ENCODE measurements at places on chromosomes 3 and 15.

GRCh38 chr3:148023994-148024393, 614.8 kb downstream of the ZIC1 start:
- no peak for DNase-seq

DNA sequence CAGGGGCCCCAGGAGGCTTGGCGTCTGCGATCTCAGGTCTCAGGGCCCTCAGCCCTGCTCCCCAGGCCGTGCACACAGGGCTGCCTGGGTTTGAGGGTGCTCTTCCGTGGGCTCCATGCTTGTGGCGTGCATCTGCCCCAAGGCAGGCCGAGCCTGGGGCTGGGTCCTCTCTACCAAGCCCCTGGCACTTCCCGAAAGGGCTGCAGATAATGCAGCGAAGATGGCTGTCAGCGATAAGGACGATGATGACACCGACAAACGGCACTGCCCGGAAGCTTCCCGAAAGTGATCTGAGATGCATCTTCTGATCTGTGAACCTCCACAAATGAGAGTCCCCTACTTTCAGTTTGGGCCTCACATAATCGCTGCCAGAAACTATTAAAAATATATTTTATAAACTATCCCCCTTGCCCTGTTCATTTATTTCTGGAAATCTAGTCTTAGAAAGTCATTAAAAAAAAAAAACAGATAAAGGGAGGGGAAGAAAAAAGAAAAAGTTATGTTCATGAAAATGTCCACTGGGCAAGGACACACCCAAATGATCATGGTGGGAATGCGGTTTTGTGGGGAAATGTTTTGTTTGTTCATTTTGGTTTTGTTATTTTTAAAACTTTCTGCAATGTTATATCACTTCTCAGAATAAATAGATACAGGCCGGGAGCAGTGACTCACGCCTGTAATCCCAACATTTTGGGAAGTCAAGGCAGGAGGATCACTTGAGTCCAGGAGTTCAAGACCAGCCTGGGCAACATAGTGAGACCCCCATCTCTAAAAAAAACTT, 51.5 kb downstream of the RPN1 start:
- DNase-seq = no peak

- no peak for DNase-seq
Observed at GRCh38 chr3:169607949-169608348, 55.6 kb downstream of the MECOM start.

- DNase-seq = no peak
Observed at GRCh38 chr3:40871394-40871793, 327.9 kb upstream of the CTNNB1 start.

- no peak for DNase-seq
Observed at GRCh38 chr3:126848991-126849390, 133.9 kb upstream of the PLXNA1 start.

GRCh38 chr15:35979608-35980007, 433.6 kb upstream of the DPH6 start:
- DNase-seq = no peak

DNA sequence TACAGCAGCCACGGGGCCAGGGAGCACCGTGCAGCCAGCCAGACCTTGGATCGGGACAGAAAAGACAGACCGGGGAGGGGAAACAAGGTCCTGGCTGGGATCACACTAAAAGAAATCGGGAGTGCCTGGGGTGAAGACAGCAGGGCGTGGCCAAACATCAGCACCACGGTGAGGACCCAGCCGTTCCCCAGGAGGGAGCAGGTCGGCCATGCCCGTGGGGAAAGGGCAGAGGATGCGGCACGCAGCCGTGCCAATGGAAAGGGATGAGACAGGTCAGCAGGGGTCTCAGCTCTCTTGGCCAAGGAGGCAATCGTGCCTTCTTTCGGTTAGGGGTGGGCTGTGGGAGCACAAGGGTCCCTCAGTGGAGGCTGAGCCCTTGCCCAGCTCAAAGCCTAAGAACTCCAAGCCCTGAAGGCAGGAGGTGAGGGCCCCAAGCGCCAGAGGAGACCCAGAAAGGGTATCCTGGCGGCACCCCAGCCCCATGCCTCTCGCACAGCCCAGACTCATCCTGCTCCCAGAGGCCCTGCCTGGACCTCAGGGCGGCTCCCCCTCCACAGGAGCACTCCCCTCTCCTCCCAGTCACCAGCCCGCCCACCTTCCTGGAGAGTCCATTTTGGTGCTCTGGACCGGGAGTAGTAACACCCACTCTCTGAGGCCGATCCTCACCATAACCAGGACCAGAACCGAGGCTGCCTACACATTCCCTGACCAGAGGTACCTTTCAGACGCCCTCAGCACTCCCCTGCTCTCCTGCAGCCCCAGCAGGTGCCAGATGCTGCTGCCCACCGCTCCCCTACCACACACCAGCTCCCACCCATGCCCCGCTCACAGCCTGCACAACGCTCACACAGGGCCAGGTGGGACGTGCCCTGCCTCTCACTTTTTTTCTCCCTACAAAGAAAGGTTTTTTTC, 23.2 kb upstream of the OCA2 start:
- no peak for DNase-seq

- DNase-seq = no peak
Observed at GRCh38 chr15:90058775-90059174, 43.5 kb downstream of the IDH2 start.

All from stimulated activated CD4-positive, alpha-beta T cell treated with anti-CD3 and anti-CD28 coated beads, Interleukin-4, amount 100 ng/mL, for 48 hours (primary cell).